ENCODE measurements at places on chromosomes 6 and 20.

- no peak for DNase-seq
These were observed 214.6 kb downstream of the HDGFL1 start for GRCh38 chr6:22783931-22784330.

GRCh38 chr6:1605893-1606779, 3.6 kb upstream of the FOXC1 start:
- no peak for DNase-seq

DNA sequence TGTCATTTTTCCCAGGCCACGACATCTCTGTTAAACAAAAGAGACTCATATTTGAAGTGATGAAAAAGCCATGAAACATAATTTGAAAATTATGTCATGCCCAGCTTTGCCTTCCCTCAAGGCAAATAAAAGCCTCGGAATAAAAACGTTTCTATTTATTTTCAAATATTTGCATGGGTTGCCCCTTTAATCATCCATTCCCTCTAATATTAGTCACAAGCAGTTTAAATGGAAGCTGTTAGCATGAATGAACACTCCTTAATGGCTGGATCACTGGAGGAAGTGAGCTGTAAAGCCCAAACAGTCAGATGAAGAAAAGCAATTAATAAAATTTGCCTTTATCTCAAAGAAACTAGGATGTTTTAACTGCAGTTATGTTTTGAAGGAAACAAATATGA, 69.3 kb upstream of the STMND1 start:
- DNase-seq, result no peak

DNA sequence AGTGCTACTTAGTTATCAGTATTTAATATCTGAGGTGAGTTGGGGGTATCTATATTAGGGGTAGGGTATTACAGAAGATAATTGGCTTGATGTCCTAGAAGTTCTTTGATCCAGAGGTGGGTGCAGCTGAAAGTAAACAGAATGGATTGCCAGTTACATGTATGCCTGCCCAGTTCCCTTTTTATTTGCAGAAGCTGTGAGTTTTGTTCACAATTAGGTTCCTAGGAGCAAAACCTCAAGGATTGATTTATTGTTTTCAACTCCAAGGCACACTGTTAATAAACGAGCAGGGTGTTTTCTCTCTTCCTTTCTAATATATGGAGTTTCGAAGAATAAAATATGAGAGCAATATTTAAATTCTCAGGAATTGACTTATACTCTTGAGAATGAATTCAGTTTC, 129.0 kb downstream of the SULF2 start:
- no peak for DNase-seq

- no peak for DNase-seq
These were observed 83.3 kb downstream of the OPRM1 start for GRCh38 chr6:154122195-154122925.

DNA sequence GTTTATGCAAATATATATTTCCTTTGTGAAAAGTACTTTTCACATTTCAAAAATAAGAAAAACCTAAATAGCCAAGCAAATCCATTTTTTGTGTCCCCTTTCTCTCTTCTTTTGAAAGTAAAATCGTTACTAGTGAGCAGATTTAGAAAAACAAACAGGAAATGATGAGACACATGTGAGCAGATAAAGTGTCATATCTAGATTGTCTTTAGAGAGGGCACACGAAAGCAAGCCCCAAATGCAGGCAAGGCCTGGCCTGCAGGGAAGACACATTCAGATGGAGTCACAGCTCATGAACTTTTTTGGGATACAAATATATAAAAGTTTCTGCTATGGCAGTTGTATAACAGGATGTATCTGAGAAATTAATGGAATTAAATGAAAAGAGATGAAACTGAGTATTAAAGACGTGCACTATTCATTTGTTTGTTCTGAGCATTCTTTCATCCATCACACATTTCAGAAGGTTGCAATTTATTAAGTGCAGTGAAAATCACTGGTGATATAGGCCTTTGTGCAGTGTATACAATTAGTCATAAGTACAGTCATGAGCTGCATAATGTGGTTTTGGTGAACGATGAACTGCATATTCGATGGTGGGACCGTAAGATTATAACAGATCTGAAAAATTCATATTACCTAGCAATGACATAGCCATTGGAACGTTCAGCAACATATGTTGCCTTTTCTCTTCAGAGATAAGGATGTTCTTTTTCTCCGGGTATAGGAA, 101.4 kb downstream of the PACRG start:
- no peak for DNase-seq
